Uterus (tissue), 4 donors: ENCODE measurements at places on chromosomes 7 and 10. TPM values are rescaled to one million over a fixed set of nuclear protein-coding genes. Genes with fewer than 3 reads are reported as not detected.

DNA sequence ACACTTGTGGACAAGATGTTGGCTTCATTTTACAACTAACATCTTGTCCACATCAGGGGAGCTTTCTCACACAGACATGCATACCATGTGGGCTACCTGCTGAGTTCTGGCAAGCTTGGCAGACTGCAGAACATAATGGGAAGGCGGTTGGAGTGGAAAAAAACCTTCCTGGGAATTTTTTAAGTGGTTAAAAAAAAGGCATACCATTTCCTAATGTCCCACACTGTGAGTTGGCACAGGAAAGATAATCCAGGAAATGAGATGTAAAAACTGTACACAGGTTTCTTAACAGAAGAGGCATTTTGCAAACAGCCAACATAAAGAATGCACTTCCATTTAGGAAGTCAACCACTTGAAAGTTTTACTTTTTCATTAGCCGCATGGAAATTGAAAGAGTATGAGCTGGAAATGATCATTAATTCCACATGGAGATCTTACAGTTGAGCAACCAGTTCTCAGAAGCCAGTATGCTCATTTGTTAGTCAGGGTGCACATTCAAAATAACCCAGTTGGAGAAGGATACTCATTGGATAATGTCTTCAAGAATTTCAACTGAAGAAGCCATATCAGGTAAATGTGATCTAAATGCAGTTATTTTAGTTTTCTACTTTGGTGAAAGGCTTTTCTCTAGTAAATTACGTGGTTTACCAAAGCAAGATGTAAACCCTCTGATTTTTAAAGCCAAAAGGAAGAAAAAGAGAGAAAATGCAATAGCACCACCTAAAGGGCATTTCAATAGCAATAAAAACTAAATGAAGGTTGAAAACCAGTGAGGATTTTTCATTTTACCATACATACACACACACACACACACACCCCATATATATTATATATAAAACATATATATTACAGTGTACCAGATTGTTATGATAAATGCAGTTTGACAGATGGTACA, 194.0 kb downstream of the TAX1BP1 start:
- no peak overlapping the region for H3K27ac ChIP-seq
- no peaks in the 10 kb centered on the region for H3K4me1 ChIP-seq
- no peak for DNase-seq
- no peak overlapping the region for H3K4me3 ChIP-seq
- H3K36me3 ChIP-seq: no peaks in the 10 kb centered on the region

DNA sequence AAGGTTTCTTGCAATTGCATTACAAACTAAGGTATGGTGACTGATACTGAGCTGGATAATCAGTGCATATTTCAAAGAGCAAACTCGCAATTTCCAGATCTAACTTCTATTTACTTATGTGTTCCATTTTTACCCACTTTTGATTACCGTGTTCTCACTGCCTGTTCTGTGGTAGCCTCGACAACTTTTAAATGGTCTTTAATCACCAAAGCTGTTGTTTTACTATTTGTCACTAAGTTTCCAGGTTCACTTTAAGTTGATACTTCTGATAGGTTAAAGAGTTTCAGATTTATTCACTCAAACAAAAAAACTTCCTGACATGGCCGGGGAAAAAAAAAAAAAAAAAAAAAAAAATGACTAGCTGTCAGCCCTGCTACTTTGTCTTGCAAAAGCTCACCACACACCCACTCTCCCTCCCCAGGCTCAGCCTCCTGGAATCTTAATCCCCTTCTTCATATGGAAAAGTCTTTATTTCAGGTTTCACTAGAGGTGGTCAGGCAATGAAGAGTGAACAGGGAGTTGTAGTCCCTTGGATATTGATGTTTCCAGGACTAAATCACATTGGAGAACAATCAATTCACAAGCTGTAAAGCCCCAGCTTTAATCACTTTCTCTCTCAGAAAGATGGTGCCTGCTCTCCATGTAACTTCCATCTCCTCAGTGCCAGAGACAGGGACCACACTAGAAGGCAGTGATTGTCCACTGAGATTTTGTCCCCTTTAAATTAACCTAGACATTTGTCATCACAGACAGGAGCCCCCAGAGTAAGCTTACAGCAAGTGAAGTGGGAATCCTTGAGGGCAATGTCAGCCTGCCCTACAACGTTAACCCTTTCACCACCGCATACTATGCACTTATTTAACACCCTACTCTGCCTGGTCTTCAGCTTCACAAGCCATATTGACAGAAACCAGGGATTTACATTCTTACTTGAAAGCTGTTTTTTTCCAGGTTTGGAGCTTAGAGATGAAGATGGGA, 749.1 kb upstream of the SORCS1 start:
- H3K27ac ChIP-seq: no peak overlapping the region
- H3K4me1 ChIP-seq: no peaks in the 10 kb centered on the region
- H3K4me3 ChIP-seq: no peak overlapping the region

GRCh38 chr10:86614853-86615252, 39.5 kb upstream of the OPN4 start:
- H3K4me1 ChIP-seq: no peaks in the 10 kb centered on the region
- H3K27me3 ChIP-seq: no peaks in the 10 kb centered on the region
- H3K4me3 ChIP-seq: no peak overlapping the region
- no peaks in the 10 kb centered on the region for H3K36me3 ChIP-seq

- no peaks in the 10 kb centered on the region for H3K36me3 ChIP-seq
- no peak overlapping the region for H3K27ac ChIP-seq
- H3K4me1 ChIP-seq: no peaks in the 10 kb centered on the region
- no peaks in the 10 kb centered on the region for H3K27me3 ChIP-seq
- DNase-seq: no peak
Measured at GRCh38 chr10:57917019-57917418, 350.7 kb downstream of the IPMK start.

- H3K27ac ChIP-seq: no peak overlapping the region
- H3K4me3 ChIP-seq: no peak overlapping the region
- no peaks in the 10 kb centered on the region for H3K36me3 ChIP-seq
- no peaks in the 10 kb centered on the region for H3K27me3 ChIP-seq
- no peak for DNase-seq
Measured at GRCh38 chr10:36457751-36458150, 667.6 kb upstream of the ANKRD30A start.

Gene CD36
- total RNA-seq: 6.2 TPM

Gene PRF1
- 1.1 TPM for total RNA-seq

Gene SEMA3C
- total RNA-seq: 371 TPM

Gene SERPINE1
- total RNA-seq: 9.1 TPM

Gene NEUROD6
- not detected for total RNA-seq
